Kidney (tissue), 22 donors: ENCODE measurements at places on chromosomes 13 and 19.

DNA sequence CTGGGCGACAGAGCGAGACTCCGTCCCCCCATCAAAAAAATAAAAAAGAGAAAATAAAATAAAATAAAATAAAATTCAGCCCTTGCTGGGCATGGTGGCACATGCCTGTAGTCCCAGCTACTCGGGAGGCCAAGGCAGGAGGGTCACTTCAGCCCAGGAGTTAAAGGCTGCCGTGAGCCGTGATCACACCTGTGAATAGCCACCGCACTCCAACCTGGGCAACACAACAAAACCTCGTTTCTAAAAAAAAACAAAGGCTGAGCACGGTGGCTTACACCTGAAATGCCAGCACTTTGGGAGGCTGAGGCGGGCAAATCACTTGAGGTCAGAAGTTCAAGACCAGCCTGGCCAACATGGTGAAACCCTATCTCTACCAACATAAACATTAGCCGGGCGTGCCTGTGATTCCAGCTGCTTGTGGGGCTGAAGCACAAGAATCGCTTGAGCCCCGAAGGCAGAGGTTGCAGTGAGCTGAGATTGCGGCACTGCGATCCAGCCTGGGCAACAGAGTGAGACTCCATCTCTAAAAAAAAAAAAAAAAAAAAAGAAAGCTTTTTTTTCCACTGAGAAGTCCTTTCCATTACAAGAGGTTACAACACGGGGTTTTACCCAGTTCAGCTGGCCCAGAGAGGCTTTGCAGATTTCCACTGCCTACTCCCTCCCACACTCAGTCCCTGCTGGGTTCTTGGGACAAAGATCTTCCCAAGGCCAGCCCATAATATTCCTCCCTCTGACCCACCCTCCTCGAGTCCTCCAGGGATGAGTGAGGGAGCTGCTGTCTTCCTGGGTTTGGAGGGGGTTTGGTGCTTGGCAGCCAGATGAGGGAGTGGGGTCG, 6.4 kb downstream of the ANGPTL4 start:
- DNase-seq = no peak

DNA sequence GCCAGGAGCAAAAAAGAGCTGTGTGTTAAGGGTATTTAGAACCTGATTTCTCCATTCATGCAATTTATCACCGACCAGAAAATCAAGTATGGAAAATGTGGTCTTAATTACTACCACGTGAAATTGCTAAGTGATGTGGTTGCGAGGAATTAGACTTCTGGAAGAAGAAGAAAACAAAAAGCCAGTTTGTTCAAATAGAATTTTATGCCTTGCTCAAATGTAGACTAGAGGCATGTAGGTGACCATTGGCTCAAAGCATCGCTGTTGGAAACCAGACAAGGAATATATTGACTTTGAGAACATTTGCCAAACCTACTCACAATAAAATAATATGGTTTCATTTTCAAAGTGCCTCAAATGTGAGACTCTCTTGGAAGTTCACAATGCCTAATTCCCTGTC, 57.3 kb upstream of the LRCH1 start:
- no peak for DNase-seq

DNA sequence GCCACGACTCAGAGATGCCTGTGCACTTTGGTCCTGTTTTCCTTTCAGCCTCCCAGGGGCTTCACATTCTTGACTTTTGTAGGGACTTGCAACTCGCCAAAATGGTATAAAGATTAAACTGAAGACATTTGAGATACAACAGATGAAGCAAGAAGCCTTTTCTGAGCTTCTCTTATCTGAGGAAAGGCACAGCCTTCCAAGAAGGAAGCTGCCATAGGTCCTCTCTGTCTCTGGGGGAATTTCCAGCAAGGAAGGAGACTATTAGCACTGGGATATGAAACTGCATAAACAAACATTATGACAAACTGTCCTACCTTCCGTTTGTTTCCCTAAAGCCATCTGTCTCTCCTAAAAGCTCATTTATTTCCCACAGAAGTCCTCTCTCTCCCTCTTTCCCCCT, 39.3 kb downstream of the TGDS start:
- no peak for DNase-seq

DNA sequence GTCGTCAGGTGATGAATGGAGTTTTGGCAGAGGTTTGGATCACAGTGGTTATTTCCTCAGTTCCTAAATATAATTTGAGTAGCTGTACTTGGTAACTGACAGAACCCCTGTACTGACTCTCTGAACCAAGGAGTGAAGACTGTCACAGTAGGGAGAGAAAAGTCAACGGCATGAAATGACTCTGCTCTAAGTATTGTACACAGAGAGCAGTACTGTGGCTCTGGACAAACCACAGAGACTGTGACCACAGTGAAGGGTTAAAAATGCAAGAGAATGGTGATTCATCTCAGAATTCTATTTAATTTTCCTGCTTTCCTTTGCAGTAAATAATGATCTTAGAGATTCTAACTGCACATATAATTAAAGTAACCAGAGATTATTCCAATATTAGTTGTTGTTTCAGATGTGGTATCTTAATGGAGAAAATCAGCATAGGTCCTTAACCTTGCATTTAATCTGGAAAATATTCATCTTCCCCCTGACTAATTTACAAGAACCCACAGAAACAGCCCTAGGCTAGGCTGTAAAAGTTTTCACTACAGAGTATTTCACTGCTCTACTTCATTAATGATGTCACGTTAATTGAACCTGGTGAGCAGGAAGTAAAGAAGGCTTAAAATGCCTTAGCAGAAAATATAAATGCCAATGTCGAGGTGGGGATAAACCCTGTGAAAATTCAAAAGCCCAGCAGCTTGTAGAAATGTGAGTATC, 221.9 kb downstream of the LIG4 start:
- peak; percentile 40 for DNase-seq

DNA sequence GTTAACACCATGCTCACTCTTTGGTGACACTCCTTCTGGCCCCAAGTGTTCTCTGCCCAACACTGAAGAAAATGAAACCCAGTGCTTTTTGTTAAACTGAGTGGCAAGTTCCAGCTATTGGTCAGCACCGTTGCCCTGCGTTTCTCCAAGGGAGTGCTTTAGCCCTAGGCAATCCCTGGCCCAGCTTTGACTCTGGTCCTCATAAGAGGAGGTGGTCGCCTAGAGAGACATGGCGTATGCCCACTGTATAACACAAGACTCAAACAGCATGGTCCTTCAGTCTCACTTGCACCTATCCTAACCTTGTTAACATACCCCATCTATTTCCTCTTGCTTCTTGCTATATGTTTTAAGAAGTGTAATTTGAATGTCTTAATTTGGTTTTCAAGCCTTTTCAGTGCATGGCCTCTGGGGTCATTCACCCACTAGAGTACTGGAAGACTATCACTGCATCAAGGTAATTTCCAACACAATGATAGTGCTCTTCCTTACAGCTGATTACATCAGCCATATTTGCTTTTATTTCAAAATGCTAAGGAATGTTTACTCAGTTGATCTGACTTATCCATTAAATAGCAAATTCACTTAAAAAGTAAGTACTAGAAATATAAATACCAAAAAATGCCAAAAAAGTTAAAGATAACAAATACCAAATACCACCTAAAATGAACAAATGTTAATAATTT, 190.5 kb upstream of the SOX21 start:
- no peak for DNase-seq

DNA sequence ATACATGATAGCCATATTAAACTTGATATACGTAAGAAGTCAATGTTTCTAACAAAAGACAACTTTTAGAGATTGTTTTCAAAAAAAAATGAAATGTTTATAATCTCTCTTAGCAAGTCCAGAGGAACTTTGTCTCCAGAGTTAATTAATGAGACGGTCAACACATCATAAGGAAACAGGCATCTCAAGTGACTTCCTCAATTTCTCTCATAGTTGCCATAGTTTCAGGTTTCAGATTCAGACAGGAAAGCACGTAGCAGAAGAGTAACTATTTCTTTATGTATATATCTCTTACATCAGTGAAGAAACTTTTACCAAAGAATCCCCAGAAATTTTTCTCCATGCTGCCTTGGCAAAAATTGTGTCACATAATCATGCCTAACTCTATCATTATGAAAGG, 159.6 kb upstream of the ATXN8OS start:
- DNase-seq = peak; percentile 64

DNA sequence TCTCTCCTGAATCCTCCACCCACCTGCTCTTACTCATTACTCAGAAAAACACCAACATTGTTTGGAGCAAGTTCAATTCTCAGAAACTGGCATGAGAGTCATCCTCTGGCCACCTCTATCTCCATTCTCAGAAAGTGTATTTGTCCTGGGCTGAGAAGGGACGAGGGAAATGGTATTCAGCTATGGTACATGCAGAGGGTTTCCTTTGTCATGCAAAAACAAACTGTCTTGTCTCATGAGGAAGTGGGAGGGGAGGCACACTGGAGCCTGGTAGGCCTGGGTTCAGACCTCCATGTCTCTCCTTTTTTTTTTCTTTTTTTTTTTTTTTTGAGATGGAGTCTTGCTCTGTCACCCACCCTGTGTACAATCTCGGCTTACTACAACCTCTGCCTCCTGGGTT, 31.9 kb upstream of the LILRA2 start:
- no peak for DNase-seq

- no peak for DNase-seq
Measured at GRCh38 chr13:113766035-113766800, 7.2 kb downstream of the TMEM255B start.

DNA sequence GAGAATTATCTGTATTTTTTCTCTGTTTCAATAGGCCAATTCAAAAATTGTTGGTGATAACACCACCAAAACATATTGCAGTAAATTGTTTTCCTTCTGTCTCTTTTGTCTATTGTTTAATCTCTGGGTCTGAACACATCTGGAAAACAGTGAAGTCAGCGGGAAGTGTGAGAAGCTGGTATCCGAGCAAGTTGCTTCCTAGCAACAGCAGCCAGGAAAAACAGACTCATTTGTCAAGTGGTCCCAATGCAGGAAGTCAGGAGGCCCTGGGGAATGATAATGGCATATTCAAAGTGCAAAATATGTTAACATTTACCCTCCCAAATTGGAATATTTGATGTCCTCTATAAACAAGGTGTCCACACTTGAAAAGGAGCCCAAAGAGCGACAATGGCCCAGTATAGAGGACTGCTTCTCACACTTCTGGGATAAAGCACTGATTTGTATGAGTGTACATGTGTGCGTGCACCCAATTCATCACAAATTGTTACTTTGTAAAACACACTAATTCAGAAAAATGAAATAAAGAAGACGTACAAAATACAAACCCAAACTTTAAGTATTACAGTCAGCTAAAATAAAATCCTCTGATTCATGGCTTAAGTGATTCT, 515.0 kb downstream of the TBC1D4 start:
- DNase-seq = peak; percentile 90

DNA sequence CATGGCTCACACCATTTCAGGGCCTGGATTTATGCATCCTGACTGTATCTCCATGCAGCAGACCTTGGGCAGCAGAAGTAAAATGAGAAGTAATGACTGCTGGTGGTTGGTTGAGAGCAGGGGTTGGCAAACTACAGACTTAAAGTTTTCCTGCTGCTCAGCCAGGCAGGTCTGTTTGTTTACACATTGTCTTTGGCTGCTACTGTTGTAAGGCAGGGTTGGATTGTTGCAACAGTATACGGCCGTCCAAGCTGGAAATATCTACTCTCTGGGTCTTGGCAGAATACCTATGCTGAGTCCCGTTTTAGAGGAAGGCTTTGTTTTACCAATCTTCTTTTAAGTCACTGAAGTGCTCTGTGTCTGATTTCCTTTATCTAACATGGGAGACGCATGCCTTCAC, 13.5 kb downstream of the SNRNP70 start:
- no peak for DNase-seq

- DNase-seq = peak; percentile 64
Measured at GRCh38 chr13:52782471-52783448, 43.1 kb upstream of the CNMD start.

- no peak for DNase-seq
Measured at GRCh38 chr13:65855242-65855805, 1374.8 kb downstream of the PCDH9 start.

DNA sequence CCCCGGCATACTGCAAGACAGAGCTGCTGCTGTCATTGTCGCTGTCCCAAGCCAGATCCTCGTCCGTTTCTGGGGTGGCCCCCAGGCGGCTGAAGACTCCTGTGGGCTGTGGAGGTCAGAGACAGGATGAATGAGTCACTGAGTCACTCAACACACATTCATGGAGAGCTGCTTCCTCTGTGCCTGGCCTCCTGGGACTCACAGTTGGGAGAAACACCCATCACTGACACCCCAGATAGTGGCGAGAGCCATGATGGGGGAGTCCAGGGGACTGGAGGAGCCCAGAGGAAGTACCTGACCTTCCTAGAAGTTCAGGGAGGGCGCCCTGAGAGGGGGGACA, 26.0 kb downstream of the C19orf47 start:
- no peak for DNase-seq

GRCh38 chr13:75968103-75968838, 332.1 kb downstream of the LMO7 start:
- no peak for DNase-seq

DNA sequence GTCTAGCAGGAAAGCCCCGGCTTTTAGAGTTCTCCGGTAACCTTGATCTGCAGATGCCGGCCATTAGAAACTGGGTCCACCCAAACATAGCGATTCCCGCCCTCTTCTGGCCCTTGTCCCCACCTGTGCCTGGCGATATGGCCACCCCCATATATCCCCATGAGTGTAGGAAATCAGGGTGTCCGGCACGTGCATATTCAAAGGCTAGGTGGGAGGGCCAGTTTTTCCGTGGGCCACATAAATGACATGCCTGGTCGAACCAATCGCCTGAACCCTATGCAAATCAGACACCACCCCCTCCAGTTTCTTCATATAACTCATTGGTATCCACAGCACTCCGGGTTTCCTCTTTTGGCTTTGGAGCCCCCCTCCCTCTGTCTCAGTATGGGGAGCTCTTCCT, 37.4 kb downstream of the ERICH4 start:
- no peak for DNase-seq

- no peak for DNase-seq
Measured at GRCh38 chr13:33260168-33261098, 25.1 kb downstream of the STARD13 start.

GRCh38 chr19:3780786-3781304, 5.3 kb downstream of the MATK start:
- DNase-seq = no peak

- no peak for DNase-seq
Measured at GRCh38 chr19:30689474-30689873, 317.3 kb downstream of the ZNF536 start.

DNA sequence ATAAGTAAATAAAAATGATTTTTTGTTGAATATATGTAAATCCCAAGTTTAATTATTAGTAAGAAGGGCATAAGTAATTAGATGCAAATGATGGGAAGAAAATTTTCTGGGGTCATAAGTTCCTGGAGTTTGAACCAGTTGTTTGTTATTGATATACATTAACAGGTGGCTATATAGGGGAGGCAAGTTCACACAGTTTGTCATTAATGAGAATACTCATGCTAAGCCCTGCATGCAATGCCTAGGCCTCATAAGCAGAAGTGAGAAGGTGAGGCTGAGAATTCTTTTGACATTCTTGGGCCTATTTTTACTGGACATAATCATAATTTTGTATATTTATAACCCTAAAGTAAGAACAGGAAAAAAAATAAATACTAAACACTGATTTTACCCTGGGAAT, 1210.7 kb upstream of the PCDH9 start:
- no peak for DNase-seq

GRCh38 chr13:40345654-40346372, 320.6 kb downstream of the FOXO1 start:
- DNase-seq = no peak
